ENCODE measurements at places on chromosomes 5 and 9.

- DNase-seq: no peak
Observed at GRCh38 chr5:94250985-94251384, 367.4 kb downstream of the KIAA0825 start.

- DNase-seq: no peak
Observed at GRCh38 chr5:100575815-100576214, 40.6 kb downstream of the FAM174A start.

- peak; percentile 72 for DNase-seq
Observed at GRCh38 chr5:141637767-141638419, 1.1 kb downstream of the RELL2 start.

DNA sequence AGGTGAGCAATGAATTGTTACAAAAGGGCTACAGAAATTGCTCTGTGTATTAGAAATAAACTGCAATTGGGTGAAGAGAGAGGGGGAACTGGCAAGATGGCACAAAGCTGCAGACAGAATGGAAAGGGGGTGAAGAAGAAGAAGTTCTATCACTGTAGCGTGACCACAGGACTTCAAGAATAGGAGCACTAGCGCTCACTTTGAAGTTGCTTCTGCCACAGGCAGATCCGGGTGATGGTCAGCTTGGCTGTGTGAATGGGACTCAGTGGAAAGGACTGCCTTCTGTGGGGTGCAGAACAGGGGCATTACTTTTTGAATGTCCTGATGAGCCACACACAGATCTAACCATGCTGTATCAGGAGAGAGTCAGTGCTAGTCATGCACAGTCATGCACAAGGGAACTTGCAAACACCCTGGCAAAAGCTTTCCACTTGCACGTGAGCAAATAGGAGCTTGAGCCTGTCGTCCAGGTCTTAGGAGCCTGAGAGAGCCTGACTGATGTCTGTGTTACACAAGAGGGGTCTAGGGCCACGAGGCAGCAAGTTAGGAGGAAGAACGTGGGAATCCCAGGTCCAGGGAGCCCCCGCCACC is 16.3 kb downstream of the IL5 start:
- no peak for DNase-seq

- DNase-seq: no peak
Observed at GRCh38 chr9:38367898-38368297, 24.6 kb upstream of the ALDH1B1 start.

GRCh38 chr9:109027176-109027575 is 13.9 kb upstream of the CTNNAL1 start:
- no peak for DNase-seq

DNA sequence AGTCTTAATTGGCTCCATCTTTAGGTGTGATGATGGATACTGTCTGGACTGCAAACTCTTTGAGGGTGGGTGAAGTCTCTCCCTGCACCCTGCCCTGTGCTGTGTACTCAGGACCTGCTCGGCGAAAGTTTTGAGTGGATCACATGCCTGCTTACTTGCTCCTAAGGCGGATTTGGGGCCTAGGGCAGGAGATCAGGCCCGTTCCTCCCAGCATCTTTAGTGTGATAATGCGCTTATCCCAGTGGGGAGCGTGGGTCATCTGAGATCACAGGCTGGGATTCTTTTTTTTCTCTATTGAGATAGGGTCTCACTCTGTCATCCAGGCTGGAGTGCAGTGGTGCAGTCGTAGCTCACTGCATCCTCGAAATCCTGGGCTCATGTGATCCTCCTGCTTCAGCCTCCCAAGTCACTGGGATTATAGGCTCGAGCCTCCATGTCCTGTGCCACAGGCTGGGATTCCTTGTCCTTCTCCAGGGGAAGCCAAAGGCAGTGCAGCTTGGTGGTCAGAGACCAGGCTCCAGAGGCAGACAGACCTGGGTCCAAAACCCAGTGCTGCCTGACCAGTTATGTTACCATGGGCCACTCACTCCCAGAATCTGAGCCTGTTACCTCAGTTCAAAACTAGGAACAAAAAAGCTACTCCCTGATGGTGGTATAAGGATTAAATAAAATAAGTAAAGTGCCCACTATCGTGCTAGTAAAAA is 59.7 kb downstream of the ZNF618 start:
- no peak for DNase-seq

GRCh38 chr9:85268131-85268530 is 473.6 kb downstream of the AGTPBP1 start:
- no peak for DNase-seq

- DNase-seq: peak; percentile 95
Observed at GRCh38 chr9:70258692-70259511, at the start of gene SMC5. TSS of gene SMC5 (plus strand) at chr9:70258978. CDS start at chr9:70259079, 101 bp downstream.

DNA sequence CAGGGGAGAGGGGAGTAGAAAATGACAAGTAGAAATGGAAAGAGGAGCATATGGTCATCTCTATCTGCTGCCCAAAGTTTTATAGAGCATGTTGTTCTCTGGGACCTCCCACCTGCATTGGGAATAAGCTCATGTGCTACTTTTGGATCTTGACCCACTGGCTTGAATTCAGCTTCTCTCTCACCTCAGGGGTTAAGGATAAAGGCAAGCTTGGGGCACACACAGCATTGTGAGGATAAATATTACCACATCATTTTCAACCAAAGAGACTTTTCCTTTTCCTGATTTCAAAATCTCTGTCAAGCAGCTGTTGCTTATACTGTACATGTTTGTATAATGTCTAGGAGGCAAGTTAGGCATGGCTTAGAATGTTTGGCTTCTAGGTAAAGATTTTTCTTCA is 16.6 kb downstream of the ATP10B start:
- DNase-seq: no peak

GRCh38 chr5:173672891-173673290 is 56.4 kb upstream of the BOD1 start:
- peak; percentile 14 for DNase-seq

DNA sequence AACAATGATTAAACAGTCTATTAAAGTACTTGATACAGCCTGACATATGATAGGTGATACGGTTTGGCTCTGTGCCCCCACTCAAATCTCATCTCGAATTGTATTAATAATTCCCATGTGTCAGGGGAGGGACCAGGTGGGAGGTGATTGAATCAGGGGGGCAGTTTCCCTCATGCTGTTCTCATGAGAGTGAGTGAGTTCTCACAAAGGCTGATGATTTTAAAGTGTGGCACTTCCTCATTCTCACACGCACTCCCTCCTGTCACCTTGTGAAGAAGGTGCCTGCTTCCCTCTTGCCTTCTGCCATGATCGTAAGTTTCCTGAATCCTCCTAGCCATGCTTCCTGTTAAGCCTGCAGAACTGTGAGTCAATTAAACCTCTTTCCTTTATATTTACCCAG is 40.1 kb upstream of the TARS1 start:
- DNase-seq: no peak

DNA sequence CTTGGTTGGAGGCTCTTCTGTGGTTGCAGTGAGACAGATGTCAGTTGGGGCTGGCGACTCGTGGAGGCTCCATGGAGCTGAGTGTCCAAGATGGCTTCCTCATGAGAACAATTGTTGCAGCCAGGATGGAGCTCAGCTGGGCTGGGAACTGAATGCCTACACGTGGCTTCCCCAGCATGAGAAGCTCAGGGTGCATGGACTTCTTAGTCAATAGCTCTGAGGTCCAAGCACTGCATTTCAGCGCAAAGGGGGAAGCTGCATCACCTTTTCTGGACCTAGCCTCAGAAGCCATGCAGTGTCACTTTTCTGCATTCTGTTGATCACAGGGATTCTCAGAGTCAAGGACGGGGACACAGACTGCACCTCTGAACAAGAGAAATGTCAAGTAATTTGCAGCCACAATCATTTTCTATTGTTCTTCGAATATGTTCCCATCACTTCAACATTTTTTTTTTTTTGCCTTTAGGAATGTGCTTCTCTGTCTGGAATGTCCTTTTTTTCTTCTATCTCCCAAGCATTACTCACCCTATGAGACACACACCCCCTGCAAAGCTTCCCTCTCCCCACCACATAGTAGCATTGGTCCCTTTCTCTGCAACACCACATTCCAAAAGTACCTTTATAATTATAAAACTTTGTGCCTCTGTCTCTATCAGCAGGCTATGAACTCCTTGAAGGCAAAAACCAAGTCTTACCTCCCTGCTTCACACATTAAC is 57.5 kb upstream of the STK32A start:
- no peak for DNase-seq

GRCh38 chr5:167820101-167820990 is 471.1 kb upstream of the WWC1 start:
- DNase-seq: peak; percentile 43

- no peak for DNase-seq
Observed at GRCh38 chr5:80403782-80404181, 4.1 kb upstream of the ZFYVE16 start.

GRCh38 chr5:172754596-172755356 is 16.2 kb downstream of the DUSP1 start:
- DNase-seq: no peak

DNA sequence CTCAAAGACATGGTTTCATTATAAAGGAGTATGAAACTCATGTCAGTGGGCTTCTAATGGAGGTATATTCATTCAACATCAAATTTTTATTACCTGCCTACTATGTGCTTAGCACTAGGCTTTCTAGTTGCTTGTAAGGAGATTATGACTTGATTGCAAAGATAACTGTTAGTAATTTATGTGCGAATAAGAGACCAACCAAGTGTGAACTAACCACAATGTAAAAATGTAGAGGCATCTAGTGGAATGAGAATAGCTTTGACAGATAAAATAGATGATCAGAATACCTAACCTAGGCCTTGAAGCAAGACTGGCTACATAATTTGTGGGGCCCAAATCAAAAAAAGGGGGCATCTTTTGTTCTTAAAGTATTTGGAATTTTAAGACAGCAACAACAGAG is 13.0 kb upstream of the PPP2R2B start:
- DNase-seq: no peak

DNA sequence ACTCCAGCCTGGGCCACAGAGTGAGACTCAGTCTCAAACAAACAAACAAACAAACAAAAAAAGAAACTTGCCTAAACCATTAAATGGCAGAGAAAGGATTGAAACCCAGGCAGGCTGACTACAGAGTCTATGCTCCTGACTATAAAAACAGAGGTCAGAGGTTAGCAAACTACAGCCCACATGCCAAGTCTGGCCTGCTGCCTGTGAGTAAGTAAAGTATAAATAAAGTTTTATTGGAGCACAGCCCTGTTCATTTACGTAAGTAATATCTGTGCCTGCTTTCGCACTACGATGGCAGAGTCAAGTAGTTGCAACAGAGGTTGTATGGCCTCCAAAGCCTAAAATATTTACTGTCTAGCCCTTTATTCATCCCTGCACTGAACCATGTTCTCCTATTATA is 11.6 kb downstream of the POLR1E start:
- no peak for DNase-seq

- DNase-seq: peak; percentile 84
Observed at GRCh38 chr9:34430843-34431437, 27.4 kb downstream of the FAM219A start.

DNA sequence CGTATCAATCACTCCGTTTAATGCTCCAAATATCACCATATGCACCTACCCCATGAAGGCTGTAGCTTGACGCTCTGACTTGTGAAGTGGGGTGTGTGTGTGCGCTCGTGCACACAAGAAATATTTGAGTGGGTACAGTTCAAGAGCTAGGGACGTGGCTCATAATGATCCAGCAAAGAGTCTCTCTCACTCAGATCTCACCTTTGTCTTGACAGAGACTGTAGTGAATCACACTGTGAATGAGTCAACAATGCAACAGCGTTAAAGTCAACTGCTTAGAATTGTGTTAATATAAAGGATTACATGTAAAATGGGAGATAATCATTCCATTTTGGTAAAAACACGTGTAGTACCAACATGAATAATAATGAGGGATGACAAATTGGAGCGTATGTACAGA is 119.4 kb downstream of the MED27 start:
- no peak for DNase-seq

GRCh38 chr5:162221910-162222309 is 154.3 kb downstream of the GABRG2 start:
- DNase-seq: no peak

DNA sequence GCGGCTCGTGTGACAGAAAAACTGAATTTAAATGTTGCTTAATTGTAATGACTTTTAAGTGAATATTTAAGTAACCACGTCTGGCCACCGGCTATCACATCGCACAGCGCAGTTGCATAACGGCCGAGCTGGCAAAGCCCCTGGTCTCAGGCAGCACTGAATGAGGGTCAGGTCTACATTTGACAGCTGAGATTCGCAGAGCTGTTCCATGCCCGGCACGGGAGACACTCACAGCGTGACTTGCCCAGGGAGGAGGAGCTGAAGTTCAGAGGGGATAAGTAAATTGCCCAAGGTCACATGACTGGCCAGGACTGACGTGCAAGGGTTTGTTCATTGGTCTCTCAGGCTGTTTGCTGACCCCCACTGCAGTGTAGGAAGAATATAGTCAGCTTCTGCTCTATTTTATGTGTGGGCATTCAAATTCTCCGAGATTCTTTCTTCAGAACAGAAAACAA is 17.4 kb upstream of the COL5A1 start:
- peak; percentile 19 for DNase-seq
